Non-pigmented ciliary epithelial cell (primary cell): ENCODE measurements at places on chromosomes 11 and 22.

GRCh38 chr22:46864314-46865051 lies 102.0 kb downstream of the TBC1D22A start:
- DNase-seq: no peak

DNA sequence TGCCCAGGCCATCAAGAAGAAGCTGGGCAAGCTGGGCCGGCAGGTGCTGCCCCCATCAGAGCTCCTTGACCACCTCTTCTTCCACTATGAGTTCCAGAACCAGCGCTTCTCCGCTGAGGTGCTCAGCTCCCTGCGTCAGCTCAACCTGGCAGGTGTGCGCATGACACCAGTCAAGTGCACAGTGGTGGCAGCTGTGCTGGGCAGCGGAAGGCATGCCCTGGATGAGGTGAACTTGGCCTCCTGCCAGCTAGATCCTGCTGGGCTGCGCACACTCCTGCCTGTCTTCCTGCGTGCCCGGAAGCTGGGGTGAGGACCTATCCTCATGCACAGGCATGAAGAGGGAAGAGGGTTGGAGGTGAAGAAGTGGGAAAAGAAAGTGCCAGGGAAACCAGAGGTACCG lies 5.3 kb upstream of the NHERF4 start:
- DNase-seq: no peak

DNA sequence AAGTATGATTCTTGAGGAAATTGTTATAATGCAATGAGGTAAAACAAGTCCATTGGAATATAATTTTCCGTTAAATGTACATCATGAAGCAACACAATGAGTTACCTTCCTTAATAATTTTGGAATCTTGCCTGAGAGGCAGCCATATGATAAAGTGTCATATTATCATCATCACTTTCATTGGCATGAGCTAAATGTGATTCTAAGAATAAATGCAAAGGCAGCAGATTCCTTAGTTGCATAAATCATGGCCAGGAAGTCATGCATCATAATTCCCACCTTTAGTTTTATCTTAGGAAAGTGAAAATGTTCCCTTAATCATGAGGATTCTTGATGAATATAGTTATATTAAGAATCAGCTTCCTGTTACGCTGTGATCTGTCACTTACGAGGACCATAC lies 14.2 kb upstream of the MMP1 start:
- no peak for DNase-seq

DNA sequence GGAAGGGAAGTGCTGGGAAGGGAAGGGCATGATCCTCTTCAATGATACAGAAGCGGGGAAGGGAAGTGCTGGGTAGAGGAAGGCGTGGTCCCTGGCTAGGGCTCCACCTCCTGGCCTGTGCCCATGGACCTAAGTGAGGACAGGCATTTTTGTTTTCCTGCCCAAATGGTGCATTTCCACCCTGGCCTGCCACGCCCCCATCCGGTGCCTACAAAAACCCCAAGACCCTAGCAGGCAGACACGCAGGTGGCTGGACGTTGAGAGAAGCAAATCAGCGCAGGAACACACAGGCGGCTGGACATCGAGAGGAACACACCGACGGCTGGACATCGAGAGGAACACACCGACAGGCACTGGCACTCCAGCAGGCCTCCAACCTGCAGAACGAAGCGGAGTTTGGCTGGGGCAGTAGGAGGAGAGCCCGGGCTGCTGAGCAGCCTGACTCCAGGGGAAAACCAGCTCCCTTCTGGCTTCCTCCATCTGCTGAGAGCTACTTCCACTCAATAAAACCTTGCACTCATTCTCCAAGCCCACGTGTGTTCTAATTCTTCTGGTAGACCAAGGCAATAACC lies 628.3 kb downstream of the BUD13 start:
- no peak for DNase-seq

GRCh38 chr11:87019613-87020271 lies 18.0 kb upstream of the TMEM135 start:
- no peak for DNase-seq

GRCh38 chr11:119041821-119042514 lies 11.3 kb upstream of the SLC37A4 start:
- no peak for DNase-seq

DNA sequence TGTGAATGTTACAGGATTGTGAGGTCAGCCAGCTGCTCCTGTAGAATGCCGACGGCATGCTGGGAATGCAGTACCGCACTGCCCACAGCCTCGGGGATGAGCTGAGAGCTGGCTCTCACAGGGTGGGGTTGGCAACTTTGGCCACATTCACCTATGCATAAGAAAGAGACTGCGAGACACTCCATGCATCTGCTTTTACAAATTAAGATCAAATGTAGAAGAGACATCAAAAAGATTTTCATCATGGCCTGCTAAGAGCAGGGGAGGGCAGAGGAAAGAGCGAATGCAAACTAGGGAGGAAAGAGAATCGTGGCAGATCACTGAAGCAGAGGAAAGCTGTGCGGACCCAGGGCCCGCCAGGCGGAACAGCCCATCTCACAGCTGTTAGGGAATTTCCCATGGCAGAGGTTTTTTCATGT lies 49.8 kb upstream of the SPATA19 start:
- DNase-seq: no peak

- DNase-seq: no peak
Observed at GRCh38 chr22:37235897-37236607, 8.0 kb downstream of the RAC2 start.

DNA sequence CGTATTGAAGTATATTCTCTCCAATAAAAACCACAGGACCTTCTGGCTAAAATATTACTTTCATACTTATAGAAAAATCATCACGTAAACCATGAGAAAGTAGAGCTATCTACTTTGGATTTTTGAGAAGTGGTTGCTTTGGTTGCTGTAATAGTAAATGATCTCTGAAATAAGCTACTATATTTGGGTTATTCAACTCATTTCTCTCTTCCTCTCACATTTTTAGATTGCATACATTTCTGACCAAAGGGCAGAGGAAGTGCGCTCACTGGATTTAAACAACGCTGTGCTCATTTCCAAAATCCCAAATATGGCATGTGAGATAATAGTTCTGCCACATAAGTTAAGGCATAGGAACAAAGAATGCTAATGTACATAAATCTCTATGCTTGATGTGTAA lies 357.0 kb downstream of the LRRC4C start:
- DNase-seq: no peak

DNA sequence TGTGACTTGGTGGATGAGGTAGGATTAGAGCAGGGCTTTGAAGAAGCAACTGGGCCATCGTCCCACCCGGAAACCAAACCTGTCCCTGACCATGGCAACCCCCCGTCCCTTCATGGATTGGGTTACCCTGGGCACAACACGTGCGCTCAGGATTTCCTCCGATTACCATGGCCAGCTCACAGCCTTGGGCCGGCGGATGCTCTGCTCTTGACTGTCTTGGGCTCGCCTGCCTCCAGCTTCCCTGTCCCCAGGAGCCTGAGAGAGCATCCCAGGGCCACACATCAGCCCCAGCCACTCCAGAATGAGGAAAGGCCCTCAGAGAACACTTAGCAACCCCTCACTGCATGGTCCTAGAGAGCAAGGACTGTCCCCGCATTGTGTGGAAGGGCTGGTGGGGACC lies 22.8 kb downstream of the MYO7A start:
- DNase-seq: no peak

GRCh38 chr11:86069408-86070101 lies 671 bp upstream of the PICALM start:
- DNase-seq: peak; percentile 93

- no peak for DNase-seq
Observed at GRCh38 chr22:47034076-47034808, 271.8 kb downstream of the TBC1D22A start.

- no peak for DNase-seq
Observed at GRCh38 chr11:89021339-89021738, 44.4 kb downstream of the GRM5 start.

- no peak for DNase-seq
Observed at GRCh38 chr11:114026355-114026754, 33.2 kb upstream of the ZBTB16 start.

- DNase-seq: no peak
Observed at GRCh38 chr11:9914064-9914463, 250.2 kb downstream of the SWAP70 start.

DNA sequence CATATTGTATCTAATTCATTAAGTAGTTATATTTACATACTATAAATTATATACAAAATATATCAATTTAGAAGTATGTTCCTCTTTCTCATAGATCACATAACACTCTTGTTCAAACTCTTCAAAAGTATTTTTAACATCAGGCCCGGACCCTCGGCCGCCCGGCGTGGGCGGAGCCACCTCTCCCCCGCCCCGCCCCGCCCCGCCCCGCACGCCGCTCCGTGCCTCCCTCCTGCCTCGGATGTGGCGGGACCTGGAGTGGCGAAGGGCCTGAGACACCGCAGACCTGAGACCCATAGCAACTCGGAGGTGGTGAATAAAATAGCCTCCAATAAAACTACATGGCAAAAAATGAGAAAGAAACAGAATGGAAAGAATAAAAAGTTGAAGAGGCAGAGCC lies 105.9 kb upstream of the BDNF start:
- no peak for DNase-seq

DNA sequence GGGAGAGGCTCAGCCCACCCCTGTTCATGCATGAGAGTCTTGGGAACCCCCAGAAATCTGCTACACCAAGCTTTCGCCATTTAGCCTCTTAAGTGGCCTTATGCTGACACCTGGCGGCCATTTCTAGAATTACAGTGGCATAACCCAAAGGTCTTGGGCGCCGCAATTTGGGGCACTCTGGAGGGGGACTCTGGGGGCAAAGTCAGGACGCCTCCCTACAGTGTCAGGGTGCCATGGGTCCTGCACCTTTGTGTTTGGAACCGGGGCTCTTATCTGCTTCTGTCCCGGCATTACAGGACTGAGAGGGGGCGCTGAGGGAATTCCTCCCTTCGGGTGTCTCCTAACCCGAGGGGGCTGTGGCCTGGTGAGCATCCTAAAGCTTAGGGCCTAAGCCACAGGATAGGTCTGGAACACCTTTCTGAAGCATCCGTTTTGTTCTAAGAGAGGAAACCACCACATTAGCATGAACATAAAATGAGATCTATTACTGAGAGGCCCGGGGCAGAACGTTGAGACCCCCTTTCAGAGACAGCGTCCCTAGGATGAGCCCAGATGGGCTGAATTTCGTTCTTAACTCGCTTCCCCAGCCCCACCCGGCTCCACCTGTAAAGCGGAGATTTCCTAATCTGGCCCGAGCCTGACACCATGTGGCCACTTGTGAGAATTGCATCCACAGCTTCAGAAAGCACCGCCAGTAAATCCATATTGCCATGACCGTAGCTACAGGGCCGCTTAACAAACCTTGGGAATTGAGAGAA lies 9.3 kb downstream of the INS start:
- no peak for DNase-seq

DNA sequence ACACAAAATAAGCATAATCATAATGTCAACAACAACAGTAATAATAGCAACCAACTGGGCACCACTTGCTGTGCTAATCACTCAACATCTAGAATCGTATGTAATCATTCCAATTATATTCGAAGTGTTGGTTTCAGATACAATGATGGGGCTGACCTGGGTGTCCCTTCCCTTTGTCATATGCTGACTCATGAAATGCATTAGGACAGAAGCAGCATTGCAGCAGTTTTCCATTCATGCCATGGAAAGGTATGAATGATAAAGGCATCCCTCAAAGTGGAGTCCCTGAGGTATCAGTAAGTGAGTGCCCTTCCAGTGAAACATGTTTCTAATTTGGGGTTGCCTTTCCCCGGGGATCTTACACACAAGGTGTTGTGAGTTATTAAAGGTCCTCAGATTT lies 46.3 kb upstream of the ANO3 start:
- no peak for DNase-seq

DNA sequence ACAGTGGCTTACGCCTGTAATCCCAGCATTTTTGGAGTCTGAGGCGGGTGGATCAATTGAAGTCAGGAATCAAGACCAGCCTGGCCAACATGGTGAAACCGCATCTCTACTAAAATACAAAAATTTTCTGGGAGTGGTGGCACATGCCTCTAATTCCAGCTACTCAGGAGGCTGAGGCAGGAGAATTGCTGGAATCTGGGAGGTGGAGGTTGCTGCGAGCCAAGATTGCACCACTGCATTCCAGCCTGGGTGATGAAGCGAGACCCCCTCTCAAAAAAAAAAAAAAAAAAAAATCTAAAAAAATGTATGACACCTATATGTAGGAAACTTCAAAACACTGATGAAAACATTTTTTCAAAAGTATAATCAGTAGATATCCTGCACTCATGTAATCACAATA lies 242.7 kb upstream of the CHORDC1 start:
- DNase-seq: no peak

- DNase-seq: no peak
Observed at GRCh38 chr11:45500451-45500850, 165.0 kb downstream of the CHST1 start.
